ENCODE measurements at places on chromosomes 7 and 10.

DNA sequence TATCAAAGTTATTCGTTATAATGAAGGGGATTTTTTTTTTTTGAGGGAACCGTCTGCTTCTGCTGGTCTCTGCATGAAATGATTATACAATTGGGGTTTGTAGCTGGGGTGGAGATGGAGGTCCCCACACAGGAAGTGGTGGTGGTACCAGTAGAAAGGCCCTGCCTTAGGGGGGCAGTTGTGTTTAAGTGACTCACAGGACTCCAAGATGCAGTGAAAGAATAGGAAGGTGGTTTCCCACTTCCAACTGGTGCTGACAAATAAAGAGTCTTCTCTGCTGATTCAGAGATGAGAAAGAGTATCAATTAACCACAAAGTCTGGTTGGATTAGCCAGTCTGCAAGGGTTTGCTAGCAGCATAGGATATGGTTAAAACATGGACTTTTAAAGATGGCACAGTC is 376.0 kb downstream of the SORCS3 start:
- DNase-seq: no peak

DNA sequence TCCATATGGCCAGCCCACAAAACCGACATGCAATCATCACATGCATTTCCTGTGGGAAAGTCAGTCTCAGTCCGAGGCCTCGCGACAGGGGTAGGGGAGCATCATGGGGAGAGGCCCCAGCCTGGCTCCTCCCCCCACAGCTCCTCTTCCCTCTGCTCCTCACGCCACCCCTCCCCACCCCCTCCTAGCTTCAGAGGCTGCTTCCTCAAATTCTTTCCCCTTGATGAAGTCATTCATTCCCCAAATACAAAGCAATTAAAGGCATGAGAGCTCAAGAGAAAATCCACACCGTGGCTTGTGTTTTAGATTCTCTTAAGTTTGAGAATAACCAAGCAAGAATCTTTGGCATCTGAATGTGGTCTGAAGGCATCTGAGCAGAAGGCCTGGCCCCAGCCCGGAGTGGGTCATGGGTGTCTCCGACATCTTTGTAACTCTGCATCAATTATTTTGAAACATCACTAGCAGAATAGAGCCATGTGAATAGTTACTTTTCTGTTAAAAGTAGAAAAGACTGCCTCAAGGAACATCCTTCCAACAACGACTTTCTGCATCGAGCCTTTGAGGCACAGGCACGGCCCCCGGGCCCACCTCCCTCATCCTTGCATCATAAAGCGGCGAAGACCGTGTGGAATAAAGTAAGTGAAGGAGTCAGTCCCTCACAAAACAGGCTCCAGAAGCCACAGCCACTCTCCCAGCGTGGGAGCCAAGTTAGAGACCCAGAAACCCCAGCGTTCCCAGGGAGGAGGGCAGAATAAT is 90.9 kb downstream of the DIP2C start:
- DNase-seq: no peak

DNA sequence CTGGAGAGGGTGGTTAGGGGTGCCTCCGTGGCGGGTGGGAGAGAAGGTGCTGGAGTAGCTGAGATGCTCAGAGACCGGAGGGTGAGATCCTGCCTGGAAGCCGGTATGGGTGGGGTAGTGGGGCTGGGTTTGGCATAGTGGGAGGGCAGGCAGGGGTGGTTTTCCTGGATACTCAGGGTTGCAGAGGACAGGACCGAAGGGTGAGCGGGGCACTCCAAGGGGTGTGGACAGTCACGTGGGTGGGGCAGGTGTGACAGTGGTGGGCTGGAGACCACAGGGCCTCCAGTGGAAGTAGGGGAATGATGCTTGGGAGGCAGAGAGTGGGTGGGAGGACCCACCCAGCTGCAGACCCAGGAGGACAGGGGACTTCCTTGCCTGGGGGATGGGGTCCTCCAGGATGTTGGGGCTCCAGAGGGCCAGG is 1.9 kb downstream of the SCART1 start:
- DNase-seq: no peak

GRCh38 chr7:96562966-96563365 is 146.7 kb downstream of the SEM1 start:
- no peak for DNase-seq

DNA sequence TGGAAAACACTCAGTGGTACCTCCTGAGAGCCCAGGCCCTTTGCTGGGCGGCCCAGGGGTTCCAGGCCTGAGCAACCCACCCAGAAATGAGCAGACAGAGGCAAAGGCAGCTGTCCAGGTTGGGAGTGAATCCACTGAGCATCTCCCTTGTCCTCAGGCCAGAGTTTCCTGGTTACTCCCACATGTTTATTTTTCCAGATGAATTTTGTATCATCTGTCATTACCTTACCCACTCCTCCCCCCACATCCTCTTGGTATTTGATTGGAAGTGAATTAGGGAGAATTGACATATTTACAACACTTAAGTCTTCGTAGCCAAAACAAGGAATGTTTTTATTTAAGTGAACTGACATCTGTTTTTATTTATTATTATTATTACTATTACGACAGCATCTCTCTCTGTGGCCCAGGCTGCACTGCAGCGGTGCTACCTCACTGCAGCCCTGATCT is 13.2 kb upstream of the LMBR1 start:
- no peak for DNase-seq

- DNase-seq: no peak
Observed at GRCh38 chr7:81029511-81029910, 110.7 kb upstream of the SEMA3C start.

- no peak for DNase-seq
Observed at GRCh38 chr7:91826377-91826776, 54.1 kb downstream of the MTERF1 start.

DNA sequence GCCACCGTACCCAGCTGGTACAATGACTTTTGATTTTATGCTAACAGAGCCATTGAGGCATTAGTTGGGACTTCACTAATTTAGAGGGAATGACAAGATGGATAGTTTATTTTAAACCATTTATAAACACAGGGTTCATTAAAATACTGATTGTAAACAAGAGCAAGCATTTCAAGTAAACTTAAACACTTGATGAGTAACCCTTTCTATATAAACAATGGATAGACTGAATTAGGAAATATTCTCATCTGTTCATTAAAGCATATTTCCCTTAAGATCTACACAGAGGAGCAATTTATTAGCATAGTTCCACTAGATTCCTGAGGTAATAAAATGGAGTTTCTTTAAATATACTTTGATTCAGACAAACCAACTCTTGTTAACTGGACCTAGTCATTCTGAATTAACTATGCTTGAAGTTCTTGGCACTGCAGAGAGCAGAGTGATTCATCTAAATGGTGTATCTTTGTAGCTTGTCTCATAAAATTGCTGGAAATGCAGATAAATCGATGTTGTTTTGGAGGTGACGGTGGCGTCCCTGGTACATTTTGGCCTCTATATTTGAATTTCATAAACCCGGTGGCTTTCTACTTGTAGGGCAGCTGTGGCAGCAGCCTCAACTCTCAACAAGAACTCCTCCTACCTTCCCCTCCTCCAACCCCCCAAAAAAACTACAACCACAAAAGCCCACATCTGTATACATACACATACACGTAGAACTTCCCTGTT is 15.4 kb upstream of the VDAC2 start:
- DNase-seq: no peak

DNA sequence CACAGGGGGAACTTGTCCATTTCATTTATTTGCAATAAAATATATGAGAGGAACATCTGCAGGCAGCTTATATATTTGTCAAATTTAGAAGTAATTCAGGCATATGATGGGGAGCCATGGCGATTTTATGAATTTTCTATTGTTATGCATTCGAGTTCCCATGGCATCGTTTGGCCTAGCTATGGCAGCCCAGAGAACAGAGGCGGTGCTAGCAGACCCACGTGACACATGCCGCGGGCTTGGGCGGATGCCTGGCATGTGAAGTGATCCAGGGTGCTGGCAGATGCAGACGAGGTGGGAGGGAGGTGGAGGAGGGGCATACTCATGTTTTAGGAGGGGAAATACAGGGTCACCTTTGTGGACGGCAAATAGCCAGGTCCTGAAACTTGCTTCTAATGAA is 560.0 kb upstream of the GALNT17 start:
- DNase-seq: no peak

GRCh38 chr7:2437537-2438148 is 34.2 kb downstream of the CHST12 start:
- no peak for DNase-seq

DNA sequence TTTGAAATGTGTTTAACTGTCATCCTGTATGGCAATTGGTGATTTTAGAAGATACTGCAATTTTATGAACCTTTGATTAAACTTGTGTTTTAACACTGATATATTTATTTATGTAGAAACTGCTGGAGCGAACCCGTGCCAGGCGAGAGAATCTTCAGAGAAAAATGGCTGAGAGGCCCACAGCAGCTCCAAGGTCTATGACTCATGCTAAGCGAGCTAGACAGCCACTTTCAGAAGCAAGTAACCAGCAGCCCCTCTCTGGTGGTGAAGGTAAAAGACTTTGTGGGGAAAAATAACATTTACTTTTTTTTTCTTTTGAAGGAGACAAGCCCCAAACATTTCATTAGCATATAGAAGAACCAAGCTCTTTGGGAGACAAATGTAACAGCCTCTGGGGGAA is 6.5 kb downstream of the ANLN start:
- DNase-seq: no peak

DNA sequence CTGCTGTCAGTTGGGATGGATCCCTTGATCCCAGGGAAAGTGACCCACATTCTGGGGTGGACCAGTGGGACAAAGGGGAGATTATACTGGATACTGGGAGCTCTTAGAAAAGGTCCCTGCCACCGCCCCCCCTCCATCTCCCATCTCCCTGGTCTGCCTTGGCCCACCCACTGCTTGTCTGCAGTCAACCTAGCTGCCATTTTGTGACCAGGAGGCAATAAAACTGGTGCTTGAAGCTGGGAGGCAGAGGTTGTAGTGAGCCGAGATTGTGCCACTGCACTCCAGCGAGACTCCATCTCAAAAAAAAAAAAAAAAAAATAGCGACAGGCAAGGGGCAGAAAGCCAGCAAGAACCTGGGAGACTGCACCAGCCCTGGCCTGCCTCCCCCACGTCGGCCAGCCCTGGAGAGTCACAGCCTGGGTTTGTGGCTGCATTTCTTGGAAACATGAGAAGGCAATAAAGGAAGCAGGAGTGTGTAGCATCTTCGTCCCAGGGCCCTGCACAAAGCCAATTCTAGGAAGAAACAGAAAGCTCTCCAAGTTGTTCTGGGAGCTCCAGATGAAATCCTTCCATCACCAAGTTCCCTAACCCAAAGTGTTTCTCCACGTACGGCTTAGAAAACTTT is 4.7 kb upstream of the ARPC1B start:
- DNase-seq: no peak

DNA sequence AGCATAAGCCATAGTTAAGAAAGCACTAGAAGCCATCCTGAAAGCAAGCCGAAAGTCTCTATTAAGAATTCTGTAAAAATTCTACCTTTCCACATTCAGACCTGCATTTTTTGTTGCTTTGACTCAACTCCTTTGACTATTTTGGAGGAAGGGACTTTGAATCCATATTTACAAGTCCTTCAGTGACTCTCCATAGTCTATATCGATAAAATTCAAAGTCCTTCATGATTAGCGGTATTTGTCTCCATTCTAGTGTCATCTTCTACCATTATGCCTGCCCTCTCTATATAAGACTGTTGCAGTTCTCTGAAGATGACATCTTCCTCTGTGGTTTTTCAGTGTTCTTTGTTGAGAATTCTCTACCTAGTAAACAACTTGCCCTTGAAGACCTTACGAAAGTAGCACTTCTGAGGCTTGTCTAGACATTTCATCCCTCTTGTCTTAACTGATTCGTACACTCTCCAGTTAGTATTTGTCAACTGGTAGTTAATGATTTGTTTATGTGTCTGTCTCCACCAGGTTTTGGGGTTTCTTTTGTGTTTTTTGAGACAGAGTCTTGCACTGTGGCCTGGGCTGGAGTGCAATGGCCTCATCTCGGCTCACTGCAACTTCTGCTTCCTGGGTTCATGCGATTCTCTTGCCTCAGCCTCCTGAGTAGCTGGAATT is 1.7 kb downstream of the CCSER2 start:
- DNase-seq: no peak

- DNase-seq: no peak
Observed at GRCh38 chr10:69096045-69096444, 8.1 kb downstream of the SRGN start.

- peak; percentile 39 for DNase-seq
Observed at GRCh38 chr7:23184709-23185359, 3.0 kb downstream of the NUP42 start.

- DNase-seq: no peak
Observed at GRCh38 chr7:154863766-154864522, 139.0 kb downstream of the PAXIP1 start.

DNA sequence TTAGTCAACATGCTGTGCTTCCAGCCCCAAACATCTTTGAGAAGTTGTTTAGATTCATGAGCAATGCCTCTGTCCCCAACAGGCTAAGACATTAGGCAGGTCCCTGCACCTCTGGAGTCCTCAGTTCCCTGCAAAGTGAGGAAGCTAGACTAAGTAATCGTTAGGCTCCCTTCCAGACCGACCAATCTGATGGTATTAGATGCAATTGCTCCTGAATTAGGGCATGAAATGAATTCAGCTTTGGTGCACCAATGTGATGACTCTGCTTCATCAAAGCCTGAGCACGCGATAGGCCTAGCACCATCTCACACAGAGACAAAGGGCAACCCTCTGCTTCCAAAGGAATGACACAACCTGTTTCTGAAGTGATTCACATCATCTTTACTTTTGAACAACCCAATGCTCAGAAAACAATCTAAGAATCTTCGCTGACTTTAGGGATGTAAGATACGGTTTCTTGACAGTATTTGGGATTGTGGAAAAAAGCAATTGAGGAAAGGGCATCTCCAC is 723 bp upstream of the TES start:
- no peak for DNase-seq

GRCh38 chr7:137772316-137772715 is 74.5 kb downstream of the DGKI start:
- DNase-seq: no peak

- no peak for DNase-seq
Observed at GRCh38 chr10:93875032-93875358, 18.8 kb upstream of the SLC35G1 start.

DNA sequence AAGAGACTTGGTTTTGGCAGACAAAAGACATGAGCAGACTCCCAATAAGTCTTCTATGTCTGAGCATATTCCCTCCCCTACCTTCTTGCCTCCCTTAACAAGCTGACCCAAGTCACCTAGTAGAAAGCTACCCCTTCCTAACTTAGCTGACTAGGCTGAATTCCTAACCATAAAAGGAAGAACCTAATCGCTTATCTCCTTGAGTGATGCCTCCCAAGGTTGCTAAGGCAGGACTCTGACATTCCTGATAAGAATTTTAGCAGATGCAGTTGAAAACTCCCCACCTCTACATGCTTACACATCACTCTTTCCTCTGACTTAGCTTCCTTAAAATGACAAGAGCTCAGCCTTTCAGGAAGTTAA is 704.7 kb upstream of the MBL2 start:
- DNase-seq: no peak

- DNase-seq: no peak
Observed at GRCh38 chr10:69078311-69078710, 9.6 kb upstream of the SRGN start.

DNA sequence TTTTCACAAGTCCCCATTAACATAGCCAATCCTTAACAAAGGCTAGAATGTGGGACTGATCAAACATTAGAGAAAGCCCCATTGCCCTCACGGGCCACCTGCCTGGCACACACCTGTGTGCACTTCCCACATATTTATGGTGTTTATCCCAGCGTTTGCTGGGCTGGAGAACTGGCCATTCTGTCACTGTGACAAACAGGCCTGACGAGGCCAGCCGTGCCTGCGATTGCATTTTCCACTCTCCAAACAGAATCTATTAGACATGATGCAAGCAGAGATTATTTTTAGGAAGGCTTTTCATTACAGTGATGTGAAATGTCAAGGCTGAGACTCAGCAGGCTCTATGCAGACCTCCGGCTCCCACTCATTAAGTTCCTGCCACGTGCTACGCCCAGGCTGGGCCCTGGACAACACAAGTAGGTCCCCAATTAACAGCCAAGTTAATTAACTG is 20.4 kb downstream of the PTPRN2 start:
- DNase-seq: no peak

Data from RWPE1 (cell line).